NCI-H524 (cell line): ENCODE measurements at places on chromosomes 1 and 21.

- no peak for DNase-seq
Measured at GRCh38 chr21:32463889-32464300, 51.4 kb downstream of the EVA1C start.

GRCh38 chr21:33155422-33155821, 74.3 kb upstream of the IFNAR2 start:
- no peak for DNase-seq

- DNase-seq, result no peak
Measured at GRCh38 chr1:56586502-56586901, 7.1 kb upstream of the PLPP3 start.

DNA sequence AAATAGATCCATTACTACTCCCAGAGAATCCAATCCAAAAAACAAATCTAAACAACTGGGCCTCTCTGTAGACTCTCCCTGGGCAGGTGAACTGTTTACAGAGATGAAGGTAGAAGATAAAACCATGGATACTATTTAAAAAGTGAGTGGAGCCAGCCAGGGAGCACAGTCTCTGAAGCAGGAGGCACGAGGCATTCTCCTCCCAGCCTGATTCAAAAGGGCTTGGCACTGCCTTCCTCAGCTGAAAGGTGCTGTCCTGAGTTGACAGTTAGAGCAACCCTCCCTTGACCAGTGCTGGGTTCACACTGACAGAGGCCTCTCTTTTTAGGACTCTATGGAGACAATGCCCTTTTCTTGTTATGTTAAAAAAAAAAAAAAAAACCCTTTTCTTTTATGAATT, 36.8 kb downstream of the HENMT1 start:
- no peak for DNase-seq

- DNase-seq, result no peak
Measured at GRCh38 chr1:110787328-110788071, 85.4 kb upstream of the CD53 start.

GRCh38 chr1:219373616-219373935, 199.9 kb downstream of the LYPLAL1 start:
- no peak for DNase-seq

GRCh38 chr1:151455966-151456365, 3.3 kb downstream of the POGZ start:
- no peak for DNase-seq

- DNase-seq, result peak; percentile 47
Measured at GRCh38 chr1:203271018-203271743, 34.1 kb upstream of the BTG2 start.

DNA sequence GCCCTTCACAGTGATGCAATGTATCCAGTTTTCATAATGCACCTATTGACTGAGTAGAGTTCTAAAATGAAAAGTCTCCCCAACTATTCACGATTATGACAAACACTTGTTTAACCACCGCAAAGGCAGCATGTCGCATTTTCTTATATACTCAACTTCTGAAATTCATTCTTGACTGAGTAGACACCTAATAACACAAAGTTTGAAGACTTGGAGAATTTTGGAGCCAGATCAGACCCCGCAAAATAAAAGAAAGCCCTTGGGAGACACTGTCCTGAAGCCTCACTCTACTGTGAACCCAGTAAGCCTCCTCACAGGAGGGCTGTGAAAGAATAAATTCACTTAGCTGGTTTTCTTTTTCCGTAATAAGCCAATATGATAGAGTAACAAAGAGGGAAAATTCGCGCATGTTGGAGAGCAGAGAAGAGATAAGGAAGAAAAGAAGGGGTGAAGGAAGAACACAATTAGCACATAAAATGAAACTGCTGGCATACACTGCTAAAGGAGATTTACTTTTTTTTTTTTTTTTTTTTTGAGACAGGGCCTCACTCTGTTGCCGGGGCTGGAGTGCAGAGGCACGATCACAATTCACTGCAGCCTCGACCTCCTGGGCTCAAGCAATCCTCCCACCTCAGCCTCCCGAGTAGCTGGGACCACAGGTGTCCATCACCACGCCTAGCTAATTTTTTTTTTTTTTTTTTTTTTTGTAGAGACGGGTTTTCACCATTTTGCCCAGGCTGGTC, 492 bp upstream of the COLGALT2 start:
- no peak for DNase-seq

- no peak for DNase-seq
Measured at GRCh38 chr1:47852006-47852718, 145.0 kb downstream of the TRABD2B start.

GRCh38 chr1:91553177-91553591, 52.5 kb downstream of the CDC7 start:
- DNase-seq, result no peak

DNA sequence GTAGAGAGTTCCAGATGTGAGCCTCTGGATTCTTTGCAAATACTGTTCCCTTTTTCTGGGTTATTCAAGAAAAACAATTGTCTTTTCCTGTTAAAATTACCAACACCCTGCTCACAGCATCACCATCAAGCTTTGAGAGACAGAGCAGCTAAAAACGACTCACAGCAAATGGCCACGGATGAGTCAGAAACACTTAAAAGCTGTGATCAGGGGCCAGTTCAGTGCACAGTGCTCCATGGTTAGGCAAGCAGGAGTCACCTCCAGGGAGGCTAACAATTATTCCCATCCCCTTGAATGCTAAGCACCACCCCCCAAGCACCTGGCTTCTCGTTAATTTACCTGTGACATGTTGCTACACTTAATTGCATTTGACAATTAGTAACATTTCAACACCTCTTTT, 128.4 kb upstream of the CAMK1G start:
- no peak for DNase-seq

DNA sequence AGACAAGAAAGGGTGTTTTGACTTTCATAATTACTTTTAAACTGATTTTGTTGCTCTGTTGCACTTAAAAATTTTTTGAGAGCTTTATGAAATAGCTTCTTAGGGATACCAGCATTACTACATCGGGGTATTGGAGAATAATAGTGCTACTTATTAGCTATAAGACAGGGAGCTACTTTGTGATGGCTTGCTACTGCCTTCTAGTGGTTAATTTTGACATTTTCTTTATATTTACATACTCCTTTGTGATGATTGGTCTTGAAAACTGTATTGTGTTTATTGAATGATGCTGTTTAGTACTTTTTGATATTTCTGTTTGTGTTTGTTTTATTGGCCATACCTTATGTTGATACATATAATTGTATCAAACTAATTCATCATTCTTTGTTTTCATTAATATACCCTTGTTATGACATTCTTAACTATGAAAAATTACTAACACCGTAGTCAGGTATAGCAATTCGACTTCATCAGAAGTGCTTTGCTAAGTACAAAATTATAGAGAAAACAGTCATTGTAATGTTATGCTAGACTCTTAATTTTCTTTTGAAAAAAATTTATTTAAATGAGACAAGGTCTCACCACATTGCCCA, 85.5 kb downstream of the CLIC4 start:
- peak; percentile 73 for DNase-seq

GRCh38 chr1:20079661-20080305, 9.8 kb downstream of the PLA2G5 start:
- no peak for DNase-seq

- no peak for DNase-seq
Measured at GRCh38 chr21:15526798-15527197, 203.0 kb upstream of the USP25 start.

GRCh38 chr21:15031790-15032357, 32.9 kb downstream of the NRIP1 start:
- DNase-seq, result no peak

DNA sequence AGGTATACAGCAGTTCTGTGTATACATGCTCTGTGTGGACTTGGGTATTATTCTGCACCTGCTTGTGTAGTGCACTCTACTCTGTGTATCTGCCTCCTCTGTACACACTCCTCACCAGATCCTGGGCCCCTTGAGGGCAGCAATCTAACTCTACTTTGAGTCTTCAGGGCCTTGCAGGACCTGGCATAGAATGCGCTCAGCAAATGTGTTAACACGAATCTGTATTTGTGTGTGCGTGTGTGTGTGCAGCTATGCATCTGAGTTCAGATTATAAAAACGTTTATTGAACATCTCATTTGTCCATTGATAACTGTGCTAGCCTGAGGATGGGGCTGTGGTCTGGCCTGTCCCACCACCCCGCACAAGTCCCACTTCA, 3.9 kb upstream of the MEF2D start:
- DNase-seq, result no peak

DNA sequence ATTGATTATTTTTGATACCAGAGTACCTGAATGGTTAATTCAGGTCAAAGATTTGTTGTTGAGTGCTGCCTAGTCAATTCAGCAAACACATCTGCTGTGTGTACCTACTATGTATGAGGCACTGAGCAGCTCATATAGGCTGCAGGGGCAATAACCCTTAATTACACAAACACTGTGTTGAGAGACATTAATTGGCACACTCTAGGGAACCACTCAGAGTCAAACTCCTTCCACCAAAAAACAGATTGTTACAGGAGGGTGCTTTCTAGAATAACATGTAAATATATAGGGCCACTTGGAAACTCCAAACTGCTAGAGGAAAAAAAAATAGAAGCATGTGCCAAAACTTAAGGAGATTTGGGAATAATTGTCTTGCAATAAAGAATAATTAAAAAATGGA, 31.3 kb downstream of the UBE2U start:
- no peak for DNase-seq

- DNase-seq, result no peak
Measured at GRCh38 chr1:47883963-47884362, 113.2 kb downstream of the TRABD2B start.

GRCh38 chr1:18554099-18554498, 73.4 kb downstream of the KLHDC7A start:
- no peak for DNase-seq

DNA sequence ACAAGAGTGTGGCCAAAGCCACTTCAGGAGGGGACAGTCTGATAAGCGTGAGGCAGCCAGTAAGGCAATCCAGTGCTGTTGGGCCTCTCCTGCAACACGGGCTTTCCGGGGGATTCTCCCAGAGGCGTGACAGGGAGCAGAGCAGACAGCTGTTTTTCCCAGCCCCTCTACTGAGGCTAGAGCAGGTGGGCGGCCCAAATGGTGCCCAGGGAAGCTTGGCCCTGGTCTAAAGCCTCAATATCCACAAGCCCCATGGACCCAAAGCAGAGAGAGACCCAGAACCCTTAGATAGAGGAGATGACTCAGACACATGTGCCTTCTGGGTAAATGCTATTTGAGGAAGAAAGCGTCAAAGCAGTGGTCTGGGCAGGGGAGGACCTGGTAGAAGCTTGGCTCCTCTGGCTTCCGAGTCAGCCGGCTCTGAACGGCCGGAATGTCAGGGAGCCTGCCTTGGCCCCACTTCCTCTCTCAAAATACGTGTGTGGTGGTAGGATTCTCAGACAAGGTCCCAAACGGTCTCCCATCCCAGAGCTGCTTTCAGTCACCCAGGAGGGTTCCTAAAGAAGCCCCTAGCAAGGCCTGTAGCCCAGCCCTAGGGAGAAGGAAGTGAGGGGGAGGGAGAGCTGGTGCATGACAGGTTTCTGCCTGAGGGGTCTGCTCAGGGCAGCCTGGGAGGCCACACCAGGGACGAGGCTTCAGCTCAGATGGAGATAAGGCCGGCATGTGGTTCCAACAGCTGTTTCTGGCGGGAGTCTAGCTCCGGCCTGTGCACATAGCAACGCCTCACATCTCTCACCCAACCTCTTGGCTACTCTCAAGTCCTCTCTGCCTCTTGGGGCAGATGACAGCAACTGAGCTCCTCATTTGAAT, 28.8 kb downstream of the PIK3C2B start:
- peak; percentile 59 for DNase-seq

- DNase-seq, result no peak
Measured at GRCh38 chr1:64343105-64343822, 126.7 kb upstream of the CACHD1 start.

GRCh38 chr1:70719154-70719553, 308.1 kb downstream of the CTH start:
- DNase-seq, result no peak

DNA sequence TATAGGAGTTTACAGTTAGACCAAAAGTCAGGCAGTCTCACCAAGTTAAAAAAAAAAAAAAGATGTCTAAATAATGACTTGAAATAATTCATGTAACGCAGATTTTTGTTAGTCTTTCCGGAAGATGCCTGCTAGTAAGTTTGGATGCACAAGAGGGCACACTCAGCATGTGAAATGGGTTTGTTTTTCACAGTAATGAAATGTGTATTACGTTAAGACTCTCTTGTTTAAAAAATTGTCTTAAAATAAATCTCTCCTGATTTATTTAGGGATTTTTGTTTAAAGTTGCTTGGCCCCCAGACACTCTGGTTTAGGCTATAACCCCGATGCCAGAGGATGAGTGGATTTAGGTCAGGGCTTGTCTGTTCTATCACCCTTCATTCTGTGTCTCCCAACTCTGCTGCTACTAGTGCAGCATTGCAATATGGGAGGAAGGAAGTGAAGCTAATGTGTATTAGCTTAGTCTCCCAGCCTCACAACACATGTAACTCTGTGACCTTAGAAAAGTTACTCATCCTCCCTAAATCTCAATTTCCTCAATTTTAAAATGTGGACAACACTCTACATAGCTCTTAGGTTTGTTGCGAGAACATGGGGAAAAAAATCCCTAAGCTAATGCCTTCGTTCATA, 25.7 kb downstream of the CTH start:
- DNase-seq, result no peak
